ENCODE measurements at places on chromosomes 5 and 9.

DNA sequence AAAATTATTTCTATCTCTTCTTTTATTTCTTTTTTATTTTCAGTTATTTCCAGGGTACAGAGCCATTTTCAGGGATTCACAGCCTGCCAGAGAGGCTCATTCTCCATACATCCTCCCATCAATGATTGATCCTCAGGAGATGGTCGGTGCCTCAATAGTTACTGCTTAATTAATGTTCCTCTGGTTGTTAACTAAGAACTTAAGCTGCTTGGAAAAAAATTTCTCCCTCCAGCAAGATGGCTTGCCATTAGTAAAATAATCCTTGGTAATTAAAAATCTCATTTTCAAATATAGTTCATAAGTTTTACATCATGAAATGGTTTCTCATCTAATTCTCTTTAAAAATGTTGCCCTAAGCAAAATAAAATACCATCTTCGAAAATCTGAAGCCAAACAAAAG, 20.0 kb downstream of the MARCHF11 start:
- no peak for DNase-seq

DNA sequence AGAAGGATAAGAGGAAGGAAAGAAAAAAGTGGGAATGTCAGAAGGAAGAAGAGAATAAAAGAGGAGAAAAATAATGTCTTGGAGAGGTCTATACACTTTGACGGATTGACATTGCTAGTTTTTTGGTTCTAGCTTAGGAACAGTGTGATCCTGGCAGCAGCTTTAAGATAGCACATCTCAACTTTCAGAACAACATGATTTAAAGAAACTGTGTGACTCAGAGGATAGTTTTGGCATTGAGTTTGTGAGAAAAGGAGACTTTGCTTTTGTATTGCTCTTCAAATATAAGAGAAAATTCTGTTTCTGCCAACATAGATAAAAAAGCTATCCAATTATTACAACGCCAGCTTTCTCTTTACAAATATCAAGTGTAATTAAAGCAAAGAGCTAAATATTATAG, 260.7 kb upstream of the ARRDC3 start:
- DNase-seq = no peak

DNA sequence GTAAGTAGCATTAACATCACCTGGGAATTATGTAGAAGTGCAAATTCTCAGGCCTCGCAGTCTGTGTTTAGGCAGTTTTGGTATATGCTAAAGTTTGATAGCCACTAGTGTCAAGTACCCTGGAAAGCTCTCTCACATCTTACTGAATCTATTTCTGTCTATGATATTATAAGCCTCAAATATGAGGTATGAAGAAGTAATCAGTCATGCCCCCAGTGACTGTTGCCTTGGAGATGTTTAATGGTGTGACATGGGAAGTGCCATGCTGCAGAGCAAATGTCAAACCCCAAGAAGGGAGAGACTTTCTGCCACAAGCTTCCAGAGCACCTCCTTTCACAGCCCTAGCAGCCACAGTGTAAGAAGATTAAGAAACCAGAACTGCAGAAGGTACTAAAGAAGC, 9.8 kb upstream of the PDE8B start:
- DNase-seq = no peak

DNA sequence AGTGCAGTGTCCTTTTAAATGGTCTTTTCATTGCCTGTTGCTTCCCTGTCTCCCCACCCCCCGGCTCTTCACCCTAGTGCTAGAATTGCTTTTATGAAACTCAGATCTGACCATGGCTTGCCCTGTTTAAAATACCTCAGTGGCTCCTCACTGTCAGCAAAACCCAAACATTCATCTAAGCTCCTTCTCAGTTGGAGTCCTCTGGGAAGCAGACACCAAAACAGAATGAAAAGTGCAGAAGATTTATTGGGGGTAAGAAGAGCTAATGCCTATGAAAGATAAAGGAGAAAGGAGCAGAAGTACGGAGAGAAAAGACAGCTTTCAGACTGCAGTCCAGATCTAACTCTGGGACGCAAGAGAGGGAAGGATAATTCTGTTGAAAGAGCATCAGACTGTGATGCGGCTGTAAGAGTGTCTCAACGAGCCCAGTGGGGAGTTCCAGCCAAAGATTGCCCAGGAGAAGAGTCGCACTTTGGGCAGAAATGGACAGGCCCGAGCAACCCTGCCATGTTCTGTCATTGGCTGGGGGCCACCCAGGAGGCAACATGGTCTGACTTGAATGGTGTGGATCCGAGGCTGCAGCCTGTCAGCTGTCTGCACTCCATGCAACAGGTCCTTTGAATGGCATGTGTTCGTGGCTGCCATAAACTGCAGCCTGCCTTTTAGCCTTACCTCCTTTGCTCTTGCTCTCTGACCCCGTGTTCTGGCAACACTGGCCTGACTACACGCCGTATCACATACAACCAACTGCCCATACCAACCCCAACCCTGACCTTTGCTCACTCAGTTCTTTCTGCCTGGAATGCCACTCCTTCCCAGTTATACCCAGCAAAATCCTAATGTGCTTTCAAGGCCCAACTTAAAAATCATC, 55.9 kb downstream of the IRF1 start:
- DNase-seq = no peak

DNA sequence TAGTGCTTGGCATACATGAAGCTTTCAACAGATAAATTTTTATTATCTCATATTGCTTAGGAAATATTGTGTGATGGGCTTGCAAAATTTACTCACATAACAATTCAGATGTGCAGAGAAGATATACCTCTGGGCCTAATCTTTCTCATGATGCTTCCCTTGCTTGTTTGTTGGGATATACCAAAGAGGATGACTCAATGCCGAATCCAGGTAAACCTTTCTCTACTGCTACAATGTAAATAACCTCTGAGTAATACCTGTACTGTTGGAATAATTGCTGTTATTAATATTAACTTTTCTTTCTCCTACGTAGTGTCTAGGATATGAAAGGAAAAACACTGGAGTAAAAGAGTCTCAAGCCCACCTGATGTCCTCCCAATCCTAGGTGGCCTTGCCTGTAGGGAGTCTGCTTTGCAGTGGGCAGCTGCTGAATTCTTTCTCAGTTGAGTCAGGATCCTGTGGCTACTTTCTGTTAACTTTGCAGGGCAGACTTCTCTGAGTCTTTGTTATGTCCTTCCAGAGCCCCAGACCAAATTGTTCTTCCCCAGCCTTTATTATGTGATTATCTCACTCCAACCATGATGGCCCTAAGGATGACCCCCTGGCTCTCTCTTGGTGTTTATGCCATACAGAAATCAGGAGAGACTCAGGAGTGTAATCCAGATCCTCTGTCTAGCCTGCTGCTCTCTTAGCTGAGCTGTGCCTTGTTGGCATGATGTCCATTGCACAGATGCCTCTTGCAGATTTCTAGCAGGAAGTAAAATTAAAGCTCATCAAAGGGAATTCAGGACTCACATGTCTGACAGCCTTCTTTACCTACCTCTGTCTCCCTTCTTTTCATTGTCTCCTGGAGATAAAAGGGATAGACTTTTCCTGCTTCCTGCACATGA, 208.1 kb downstream of the SNX18 start:
- DNase-seq = no peak

- no peak for DNase-seq
Measured at GRCh38 chr9:27162045-27162444, 53.0 kb downstream of the TEK start.

DNA sequence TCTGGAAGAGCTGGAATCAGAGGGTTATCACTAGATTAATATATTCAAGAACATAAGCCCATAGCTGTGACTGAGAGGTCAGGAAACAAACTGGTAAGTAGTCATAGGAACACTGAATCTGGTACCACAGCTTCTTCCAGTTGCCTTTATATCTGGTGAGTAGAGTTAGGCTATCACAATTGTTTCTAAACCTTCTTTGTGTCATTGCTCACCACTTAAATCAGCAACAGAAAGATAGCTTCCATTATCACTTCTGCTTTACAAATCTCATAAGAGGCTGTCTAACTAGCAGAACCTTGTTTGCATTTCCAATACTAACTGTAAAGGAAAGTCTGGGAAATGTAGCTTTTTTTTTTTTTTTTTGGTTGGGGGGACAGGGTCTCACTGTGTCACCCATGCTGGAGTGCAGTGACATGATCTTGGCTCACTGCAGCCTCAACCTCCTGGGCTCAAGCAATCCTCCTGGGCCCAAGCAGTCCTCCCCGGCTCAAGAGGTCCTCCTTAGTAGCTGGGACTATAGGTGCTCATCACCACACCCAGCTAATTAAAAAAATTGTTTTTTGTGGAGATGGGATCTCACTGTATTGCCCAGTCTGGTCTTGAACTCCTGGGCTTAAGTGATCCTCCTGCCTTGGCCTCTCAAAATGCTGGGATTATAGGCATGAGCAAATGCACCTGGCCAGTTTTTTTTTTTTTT, 22.0 kb downstream of the CDC42SE2 start:
- no peak for DNase-seq

DNA sequence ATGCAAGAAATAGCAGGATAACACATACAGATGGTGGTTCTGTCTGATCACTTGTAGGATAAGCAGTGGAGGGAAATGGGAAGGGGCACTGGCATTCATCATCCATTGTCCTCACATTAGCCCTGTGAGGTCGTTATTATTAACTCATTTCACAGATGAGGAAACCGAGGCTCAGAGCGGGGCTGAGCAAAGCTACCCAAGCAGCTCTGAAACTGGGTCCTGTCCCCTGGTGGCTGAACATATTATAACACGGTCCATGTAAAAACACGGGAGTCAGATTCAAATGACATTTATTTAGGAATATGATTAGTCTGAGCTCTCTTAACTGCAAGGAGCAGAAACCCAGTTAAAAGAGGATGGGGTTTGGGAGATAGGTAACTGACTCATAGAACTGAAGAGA, 43.1 kb downstream of the HRH2 start:
- no peak for DNase-seq

DNA sequence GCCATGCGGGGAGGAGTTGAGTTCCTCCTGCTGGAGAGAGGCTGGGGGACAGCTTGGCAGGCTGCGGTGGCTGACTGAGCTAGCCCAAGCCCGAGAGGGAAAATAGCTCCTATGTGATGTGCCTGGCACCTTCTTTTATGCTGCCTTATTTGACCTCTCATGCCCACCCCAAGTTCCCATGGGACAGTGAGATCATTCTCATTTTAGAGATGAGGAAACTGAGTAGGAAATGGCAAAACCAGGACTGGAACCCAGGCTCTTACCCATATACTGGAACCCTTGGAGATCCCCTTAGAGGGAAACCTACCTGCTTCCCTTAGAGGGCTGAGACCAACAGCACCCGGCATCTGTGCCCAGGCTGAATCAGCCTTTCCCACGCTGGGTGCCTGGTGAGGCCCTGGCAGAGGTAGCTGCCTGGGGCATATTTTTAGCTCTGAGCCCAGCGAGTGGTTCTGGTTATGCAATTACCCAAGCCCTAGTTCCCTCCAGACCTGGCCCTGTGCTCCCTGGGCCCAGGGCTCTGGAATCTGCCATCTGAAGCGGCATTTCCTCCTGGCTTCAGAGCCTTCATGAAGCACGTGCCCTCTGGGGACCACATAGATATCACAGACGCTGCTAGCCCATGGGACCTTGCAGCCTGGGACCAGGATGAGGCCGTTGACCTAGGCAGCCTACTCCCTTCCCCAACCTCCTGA, 23.6 kb downstream of the COL27A1 start:
- no peak for DNase-seq

DNA sequence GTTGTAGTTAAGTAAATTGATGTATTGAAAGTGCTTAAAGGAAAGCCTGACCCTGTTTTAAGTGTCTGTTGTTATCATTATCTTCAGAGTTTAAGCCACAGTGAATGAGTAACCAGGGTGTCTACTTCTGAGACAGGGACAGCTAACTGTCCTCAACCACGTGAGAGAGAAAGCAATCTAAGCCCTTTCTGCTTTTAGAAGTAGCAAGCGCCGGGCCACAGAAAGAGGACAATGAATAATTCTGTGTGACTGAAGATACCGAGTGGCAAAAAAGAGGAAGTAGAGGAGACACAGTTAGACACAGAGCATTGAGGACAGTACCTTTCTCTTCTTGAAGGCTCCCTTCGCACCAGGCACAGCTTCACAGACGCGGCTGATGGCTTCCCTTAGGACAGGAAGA, 86.3 kb downstream of the S1PR3 start:
- no peak for DNase-seq

GRCh38 chr5:131186561-131187256, 16.0 kb downstream of the LYRM7 start:
- peak; percentile 53 for DNase-seq

DNA sequence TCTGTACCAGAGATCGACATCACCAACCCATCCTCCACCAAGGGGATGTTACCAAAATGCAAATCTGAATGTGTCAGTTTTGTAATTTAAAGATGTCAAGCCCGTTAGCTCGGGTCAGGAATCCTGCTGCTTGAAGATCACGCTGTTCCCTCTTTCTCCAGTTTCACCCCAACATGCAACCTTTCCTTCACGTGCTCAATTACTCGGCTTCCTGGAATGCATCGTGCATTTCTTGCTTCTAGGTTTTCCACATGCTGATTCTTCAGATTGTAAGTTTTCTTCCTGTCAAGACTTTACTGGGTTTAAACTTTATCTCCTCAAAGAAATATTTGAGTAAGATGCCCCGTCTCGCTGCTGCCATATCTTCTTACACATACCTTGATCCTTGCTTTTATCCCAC, 209.5 kb upstream of the SNX2 start:
- DNase-seq = no peak

DNA sequence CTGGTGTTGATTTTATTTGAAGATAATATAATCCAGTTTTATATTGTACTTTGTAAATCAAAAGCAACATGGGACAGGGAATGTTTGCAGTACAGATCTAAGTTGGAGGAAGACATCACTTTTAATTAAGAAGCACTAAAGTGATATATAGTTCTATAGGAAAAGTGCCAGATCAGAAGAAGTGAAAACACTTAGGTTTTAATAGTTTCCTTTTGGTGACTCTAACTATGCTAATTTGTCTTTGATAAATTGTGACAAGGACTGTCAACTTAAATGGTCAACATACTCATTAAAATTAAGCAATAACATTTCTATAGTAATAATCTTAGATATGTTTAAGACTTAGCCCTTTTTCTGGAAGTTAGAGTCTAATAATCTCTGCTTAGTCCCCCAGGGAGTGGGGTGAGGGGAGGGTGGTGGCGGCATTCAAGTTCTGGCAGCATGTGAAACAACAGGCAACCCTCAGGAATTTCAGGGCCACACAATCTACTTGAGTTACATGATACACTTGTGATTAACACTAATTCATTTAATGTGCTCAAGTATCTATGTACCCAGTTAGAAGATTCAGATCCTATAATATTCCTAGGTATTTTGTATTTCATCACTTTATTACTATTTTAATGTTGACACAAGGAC, 1026.5 kb downstream of the NR2F1-AS1 start:
- no peak for DNase-seq

DNA sequence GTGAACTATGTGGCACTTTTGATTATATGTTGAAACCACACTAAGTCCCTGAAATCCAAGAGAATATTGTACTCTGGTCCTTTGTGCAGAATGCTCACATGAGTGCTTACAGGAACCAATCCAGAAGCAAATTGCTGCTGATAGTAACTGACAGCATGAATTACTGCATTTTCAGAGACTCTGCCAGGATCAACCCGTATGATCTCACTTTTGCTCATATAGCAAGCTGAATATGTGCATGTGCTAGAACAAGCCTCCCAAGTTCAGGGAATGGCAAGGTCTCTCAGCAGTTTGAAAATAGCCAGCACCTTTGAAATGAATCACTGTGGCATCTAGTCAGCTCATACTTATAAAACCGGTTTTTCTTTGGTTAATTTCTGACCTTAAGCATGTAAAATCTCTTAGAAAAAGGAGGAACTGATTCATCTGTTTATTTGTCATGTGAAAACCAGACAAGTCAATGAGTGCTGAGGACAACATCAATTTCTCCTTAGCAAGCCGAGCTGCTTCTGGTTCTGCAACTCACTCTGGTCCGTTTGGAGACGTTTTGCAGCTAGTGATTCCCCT, 215.7 kb upstream of the ELL2 start:
- peak; percentile 97 for DNase-seq
